ENCODE measurements at places on chromosomes 5 and 9.

DNA sequence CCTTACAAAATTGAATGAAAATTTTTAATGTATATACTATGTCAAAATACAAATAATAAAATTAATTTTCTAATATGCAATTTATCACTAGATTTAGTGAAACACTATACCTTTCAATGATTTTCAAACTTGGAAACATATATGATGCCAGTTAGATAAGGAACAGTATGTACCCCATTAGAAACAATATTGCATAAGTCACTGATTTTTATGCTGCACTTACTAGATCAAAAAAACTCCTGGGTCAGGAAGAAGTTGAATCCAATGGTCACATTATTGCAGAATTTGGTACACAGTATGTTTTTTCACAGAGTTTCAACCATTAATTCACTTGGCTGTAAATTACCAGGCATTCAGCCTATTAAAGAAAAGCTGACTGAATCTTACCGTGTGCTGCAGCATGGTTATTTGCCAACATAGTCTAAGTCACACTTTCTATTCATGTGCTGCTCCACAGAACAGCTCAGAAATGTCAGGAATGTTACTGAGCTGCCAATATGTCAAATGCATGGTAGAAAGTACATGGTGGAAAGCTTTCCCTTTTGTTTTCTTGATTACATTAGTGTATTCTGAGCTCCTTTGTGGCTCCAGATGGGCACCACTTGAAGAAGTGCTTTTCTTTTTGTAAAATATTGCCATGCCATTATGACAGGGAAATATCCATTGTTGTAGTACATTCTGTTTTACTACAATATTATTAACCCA, 9.9 kb upstream of the PRR16 start:
- no peak for DNase-seq

DNA sequence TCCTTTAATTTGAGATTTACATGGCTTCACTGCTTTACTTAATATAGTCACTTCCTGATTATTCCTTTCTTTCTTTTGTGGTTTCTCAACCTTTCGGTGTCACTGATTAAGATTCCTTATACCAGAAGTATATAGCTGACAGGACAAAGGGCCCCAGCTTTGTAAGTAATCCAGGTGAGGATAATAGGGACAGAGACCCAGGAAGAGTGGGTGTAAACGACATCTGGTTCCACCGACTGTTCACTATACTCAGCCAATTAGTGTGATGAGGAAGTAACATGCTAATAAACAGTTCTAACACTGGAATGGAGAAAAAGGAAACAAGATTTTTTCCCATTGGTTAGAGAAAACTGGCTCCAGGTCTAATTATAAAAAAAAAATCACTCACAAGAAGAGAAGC, 286.3 kb upstream of the EFNA5 start:
- no peak for DNase-seq

- no peak for DNase-seq
These were observed 99.0 kb upstream of the GNA14 start for GRCh38 chr9:77747163-77747562.

DNA sequence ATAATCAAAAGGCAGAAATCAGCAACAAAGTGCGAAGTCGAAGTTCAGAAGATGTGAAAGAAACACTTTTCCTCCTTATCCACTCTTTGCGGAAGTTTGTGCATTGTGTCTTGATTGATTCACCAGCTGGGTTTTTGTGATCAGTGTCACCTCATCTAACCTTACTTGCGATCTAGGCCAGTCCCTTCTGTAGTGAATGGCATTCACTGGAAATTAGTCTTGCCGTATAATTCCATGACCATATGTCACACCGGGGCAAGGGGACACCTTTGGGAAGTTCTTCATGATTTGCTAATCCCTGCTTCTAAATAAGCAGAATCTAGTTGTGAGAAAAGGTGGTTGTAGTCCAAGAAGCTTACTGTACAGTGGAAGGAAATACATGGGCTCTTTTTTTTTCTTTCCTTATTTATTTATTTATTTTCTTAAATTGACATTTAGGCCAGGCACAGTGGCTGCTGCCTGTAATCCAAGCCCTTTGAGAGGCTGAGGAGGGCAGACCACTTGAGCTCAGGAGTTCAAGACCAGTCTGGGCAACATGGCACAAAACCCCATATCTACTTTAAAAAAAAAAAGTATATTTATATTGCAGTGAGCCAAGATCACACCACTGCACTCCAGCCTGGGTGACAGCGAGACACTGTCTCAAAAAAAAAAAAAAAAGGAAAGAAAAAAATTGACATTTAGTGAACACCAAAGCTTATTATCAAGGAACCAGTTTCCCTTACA, 7.8 kb downstream of the RAI14 start:
- DNase-seq, result no peak

- no peak for DNase-seq
These were observed 45.0 kb upstream of the PHF2 start for GRCh38 chr9:93531374-93531773.

- DNase-seq, result no peak
These were observed 5.3 kb upstream of the MSX2 start for GRCh38 chr5:174718880-174719610.

- peak; percentile 32 for DNase-seq
These were observed 387.4 kb downstream of the ACTL7B start for GRCh38 chr9:108468364-108468763.

DNA sequence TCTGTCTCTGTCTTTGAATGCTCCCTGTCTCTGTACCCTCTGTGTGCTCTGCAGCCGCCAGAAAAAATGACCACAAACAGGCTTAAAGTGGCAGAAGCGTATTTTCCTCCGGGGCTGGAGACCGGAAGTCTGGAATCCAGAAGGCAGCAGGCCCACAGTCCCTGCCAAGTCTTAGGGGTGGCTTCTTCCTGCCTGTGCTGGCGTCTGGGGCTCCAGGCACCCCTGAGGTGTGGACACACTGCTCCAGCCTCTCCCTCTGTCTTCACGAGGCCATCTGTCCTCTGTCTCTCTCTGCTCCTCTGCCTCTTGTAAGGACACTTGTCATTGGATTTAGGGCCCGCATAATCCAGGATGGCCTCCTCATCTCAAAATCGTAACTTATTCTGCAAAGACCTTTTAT, 298.4 kb upstream of the IRX4 start:
- DNase-seq, result no peak

GRCh38 chr5:156366521-156366920, 39.6 kb downstream of the SGCD start:
- DNase-seq, result no peak

- peak; percentile 45 for DNase-seq
These were observed 115.7 kb downstream of the UGCG start for GRCh38 chr9:112012026-112012902.

- no peak for DNase-seq
These were observed 132.2 kb downstream of the EBF1 start for GRCh38 chr5:158967541-158967940.

DNA sequence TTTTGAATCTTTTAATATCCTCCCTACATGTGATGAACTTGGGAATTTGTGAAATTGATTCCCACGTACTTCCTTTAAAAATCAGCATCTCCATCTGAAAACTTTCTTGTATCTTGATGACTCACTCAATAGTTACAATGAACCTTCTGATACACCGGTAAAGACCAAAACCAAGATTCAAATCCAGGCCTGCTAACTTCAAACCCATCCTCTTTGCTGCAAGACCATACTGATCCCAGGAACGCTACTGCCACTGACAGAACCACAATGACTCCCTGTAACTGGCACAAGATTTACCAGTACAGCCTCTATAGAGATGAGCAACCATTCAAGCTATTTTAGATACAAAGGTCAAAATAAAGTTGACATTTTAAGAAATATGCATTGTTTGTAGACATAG, 332.9 kb downstream of the DNAH5 start:
- no peak for DNase-seq

DNA sequence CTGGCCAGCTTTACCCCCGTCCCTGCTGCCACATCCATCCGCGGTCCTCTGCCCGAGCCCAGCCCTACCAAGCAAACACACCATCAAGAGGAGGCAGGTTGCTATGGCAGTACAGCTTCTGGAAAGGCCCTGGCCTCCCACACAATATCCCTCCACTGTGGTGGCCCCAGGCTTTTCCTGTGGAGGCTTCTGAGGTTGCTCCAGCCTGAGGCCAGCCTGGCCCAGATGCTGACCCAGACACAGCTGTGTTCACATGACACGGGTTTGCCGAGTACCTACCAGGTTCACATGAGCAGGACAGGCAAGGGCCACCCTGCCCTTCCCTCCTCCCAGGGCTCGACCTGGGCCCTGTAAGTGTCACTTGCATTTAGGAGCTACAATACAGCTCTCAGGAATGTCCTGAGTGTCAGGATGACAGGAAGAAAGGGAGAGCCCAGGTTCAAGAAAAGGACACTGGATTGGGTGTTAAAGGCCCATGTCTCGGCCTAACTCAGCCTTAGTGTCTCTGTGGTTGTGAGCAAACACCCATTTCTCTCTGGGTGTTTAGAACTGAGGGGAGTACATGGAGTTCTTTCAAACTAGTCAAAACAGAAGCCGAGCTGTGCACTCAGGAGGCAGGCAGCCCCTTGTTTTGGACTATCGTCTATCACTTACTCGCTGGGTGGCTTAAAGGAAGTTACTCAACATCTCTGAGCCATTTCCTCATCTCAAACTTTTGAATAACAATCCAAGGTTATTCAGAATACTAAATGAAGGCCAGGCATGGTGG, 40.2 kb downstream of the NAIF1 start:
- DNase-seq, result peak; percentile 54

DNA sequence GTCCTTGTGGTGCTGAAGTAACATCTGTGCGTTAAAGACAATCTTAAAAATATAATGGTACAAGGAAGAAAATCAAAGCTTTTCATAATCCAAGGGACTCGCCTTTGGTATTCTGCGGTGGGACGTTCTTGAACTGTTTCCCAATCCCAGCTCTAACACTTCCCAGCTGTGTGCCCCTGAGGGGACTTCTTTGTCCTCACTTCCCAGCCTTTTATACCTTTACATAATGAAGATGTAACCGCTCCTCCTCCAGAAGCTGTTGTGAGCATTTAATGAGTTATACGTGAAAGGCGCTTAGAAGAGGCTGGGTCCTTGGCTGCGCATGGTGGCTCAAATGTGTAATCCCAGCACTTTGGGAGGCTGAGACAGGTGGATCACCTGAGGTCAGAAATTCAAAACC, 16.9 kb downstream of the STK10 start:
- no peak for DNase-seq

DNA sequence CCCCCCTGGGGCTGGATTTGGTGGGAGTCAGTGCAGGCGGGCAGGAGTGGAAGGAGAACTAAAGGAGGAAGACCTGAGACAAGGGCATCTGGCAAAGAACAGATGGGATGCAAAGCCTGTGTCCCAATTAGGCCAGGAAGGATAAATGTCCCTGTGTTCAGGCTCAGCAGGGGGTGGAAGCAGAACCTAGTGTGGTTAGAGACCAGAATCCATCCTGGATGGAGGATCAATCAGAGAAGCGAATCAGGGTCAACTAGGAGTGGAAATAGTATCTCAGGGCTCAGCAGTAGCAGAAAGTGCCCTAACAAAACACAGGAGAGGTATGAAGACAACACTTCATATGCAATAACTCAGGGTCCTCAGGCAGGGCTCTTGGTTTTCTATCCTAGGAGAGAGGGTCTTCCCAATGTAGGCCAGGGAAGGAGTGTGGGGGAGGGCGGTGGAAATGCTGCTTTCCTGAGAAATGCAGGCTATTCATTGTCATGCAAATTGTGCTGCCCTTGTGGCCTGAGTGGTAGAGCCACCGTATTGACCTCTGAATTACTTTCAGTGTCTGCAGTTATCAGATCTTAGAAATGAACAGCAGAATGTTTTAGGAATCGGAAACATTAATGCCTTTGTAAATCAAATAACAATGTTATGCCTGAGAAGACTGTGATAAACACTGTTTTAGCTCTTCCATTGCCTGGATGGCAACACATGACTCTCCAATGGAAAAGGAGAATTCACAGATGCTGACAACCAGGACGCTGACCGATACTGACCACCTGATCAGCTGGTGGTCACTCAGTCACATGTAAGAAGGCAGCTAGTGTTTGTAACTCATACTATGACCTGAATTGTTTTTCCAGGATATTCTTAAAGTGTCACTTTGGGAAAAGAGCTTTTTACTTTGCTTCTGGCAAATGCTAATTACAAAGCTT, 323.6 kb downstream of the SEMA5A start:
- no peak for DNase-seq

DNA sequence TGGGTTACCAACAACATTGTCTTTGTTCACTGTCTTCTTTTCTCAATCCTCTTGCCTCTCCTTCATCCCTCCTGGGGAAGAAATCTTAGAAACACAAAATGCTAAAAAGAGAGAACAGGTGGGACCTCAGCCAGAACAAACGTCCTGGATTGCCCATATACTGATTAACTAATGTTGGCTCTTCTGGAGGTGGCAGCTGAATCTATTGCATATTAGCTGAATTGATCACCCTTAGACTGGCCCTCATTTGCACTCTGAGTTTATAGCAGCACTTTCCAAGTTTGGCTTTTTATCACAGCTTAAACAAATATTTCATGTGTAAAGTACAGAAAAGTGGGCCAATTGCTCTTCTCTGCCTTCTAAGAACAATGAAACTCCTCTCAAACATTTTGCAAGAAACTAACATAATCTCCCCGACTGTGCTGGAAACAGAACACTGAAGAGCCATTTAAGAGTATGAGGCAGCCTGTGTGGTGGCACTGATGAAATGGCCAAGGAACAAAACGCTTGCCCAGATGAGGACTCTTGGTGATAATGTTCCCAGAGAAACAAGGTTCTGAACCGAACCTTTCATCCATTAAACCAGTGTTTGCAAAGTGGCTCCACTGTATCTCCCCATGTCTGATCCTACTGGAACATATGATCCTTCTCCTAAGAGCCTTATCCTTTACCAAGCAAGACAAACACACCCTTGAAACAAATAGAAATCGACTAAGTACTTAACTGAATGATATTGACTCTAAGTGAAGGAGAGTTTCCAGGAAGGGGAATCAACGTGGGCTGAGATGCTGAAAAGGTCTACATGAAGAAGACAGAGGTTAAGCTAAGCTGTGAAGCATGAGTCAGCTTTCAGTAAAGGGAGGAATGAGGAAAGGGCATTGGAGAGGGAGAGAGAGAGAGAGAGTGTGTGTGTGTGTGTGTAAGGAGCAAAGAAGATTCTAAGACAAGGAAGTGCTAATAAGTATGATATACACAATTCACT, 83.2 kb upstream of the LIFR start:
- no peak for DNase-seq

DNA sequence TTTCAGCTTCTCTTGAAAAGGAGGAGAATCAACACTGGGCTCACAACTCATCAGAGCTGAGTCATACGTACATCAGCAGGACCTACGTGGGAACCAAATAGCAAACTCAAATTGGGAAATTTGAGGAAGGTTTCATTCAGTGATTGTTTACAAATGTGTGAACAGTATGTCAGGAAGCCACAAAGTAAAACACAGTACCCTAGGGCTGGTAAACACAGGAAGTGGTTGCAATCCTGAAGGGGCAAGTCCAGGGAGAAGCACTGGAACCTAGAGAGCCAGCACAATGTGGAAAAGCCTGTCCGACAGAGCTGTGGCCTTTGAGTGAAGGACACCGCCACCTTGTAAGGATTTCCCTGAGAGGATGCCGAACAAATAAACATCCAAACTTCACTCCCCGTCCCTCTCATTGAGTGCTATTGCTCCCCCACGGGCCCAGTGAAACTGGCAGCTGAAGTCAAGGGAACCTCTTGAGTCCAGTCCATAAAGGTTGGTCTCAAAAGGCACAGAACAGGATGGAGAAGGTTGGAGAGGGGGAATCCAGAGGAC, 26.7 kb upstream of the RICTOR start:
- no peak for DNase-seq
